Pulmonary artery endothelial cell (primary cell): ENCODE measurements at places on chromosomes 2 and 18.

DNA sequence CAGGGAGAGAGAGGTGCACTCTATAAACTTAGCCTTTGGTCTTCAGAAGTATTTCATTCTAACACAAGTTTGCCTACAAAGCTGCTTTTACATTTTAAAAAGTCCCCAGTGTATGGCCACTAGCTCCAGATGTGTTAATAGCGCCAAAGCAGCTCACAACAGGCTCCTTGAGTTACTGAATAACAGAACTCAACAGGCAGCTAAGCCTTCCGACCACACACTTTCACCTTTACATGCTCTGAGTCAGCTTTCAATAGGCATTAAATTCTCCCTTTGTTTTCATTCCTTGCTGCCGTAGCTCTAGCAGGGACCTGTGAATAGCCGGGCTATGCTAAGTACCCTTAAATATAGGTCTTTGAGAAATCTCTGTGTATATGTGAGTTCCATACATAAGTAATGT, 262.8 kb upstream of the PARD3B start:
- no peak for DNase-seq

DNA sequence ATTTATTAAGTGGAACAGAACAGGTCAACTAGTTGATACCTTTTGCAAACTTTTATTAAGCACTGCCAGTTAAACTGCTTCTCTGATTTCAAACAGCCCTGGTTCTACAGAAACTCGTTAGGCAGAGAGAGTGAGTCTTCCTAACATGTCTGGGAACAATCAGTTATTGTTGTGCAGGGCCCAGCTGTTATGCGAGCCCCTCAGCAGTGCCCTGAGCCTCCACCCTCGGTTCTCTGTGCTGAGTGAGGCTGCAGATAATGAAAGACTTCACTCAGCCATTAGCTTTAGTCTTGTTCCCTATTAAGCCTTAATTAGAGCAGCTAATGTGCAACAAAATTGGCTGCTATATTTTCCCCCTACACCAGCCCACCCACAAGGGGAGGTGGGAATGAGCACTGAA, 39.6 kb downstream of the KCTD18 start:
- no peak for DNase-seq

GRCh38 chr2:143852759-143853158, 667.2 kb downstream of the ZEB2 start:
- DNase-seq, result no peak

DNA sequence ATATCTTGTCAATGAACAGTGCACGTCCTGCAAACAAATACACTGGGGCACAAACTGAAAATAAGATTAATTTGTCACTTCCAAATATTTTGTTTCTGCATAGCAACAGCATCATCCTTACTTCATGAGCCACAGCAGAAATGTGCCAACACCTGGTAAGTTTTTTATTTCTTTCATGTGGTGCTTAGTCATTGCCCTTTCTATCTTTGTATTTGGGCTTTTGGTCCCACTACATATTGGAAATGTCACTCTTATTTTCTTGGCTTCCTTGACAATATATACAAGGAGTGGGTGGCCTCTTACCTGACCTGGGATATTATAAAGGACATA, 208.0 kb downstream of the RBM43 start:
- no peak for DNase-seq

DNA sequence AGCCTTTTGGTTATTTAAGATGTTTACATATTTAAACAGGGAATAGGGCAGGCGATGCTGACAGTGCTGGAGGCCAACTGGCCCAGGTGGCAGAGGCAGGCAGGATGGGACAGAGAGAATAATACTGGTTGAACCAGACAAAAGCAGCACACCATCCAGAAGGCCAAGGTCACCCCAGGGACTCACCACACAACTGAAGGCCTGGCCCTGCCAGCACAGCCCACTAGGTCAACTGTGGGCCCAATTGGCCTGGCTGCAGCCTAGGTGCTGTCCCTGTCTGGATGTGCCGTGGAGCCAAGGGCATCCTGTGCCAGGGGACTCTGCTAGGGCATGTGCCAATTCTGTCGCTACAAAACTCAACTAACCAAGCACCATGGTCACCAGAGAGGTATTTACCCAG, 69.2 kb downstream of the RNF152 start:
- no peak for DNase-seq

GRCh38 chr2:231940795-231941194, 14.6 kb upstream of the NPPC start:
- peak; percentile 27 for DNase-seq

- DNase-seq, result no peak
These were observed 109.7 kb upstream of the ARL5A start for GRCh38 chr2:151937966-151938365.

DNA sequence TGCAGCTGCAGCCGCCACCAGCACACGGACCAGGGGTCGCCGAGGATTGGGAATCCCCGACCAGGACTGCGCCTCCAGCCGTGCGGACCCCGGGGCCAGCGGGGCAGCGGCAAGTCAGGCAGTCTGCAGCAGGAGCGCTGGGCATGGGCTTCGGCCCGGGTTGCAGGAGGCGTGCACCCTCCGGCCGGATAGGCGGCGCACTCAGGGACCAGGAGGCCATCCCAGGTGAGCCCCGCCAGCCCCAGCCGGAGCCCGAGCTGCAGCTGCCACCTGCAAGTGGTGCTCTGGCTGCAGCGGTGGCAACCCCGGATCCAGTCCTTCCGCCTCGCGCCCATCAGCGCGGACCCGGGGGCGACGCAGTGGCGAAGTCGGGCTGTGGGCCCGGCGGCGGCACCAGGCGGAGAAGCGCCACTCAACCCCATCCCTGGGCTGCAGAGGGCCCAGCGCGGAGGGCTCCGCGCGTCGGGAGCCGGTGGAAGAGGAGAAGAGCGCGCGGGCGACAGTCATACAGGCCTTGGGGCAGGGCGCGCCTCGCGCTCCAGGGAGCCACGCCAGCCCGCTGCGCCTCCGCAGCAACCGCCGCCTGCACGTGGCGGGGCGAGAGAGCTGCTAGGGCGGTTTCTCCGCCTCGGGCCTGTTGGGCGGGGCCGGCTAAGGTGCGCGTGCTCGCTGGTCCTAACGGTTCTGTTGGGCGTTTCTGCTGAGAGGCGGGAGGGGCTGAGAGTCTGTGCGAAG, 73.8 kb downstream of the RPIA start:
- no peak for DNase-seq

GRCh38 chr2:219946529-219946928, 319.1 kb downstream of the SLC4A3 start:
- no peak for DNase-seq

- no peak for DNase-seq
These were observed 11.7 kb downstream of the BIN1 start for GRCh38 chr2:127095367-127095641.

DNA sequence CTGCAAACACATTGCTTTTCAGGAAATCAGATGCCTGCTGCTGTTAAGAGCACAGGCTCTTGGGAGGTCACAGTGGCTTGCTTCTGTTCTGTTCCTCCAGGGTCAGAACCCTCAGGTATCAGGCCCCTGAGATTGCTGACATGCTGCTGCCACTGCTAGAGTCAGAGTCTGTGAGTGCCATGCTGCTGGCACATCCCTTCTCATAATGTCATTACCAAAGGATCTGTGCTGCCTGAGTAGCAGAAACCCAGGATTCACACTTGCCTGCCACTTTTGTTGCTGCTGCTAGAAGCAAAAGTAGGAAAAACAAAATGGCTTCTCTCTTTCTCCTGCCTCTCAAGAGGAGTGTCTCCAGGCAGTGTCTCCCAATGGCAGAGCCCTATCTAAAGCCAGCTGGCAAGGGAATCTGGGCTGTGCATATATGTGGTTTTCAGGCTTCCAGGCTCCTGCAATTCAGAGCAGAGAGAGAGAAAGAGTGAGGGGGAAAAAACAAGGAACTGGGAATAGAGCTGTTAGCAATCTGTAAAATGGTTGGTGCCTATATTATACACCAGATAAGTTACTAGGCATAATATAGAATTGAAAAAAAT, 180.3 kb downstream of the MYCN start:
- no peak for DNase-seq

GRCh38 chr18:56460581-56460980, 177.8 kb downstream of the TXNL1 start:
- no peak for DNase-seq

DNA sequence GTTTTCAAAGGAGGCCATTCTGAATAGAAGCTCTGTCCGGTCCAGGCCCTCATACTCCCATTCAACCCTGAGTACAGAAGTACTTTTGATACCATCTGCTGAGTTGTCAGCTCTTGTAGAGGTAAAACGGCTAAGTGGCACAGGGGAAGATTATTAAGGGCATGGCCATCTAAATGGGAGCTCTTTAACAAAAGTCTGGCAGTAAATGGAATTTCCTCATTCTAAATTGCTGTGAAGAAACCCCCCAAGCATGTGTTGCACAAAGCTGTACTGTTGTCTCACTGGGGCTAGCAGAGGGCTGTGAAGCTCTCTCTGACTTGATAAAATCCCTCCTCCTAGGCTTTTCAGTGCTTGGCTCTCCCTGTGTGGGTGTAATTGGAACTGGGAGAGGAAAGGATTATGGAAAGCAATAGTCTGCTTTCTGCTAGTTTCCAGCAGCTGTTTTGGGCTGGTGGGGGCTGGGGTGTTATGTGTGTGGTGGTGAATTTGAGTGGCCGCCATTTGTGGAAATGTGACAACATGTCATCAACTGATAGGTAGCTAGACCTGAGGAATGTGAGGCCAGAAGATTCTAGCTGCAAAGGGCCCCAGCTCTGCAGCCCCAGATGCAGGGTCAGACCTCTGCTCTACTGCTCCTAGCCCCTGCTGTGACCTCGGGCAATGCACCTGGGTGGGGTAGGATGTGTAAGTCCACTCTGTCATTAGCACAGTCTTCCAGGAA, 65.1 kb downstream of the MAP4K4 start:
- DNase-seq, result no peak

DNA sequence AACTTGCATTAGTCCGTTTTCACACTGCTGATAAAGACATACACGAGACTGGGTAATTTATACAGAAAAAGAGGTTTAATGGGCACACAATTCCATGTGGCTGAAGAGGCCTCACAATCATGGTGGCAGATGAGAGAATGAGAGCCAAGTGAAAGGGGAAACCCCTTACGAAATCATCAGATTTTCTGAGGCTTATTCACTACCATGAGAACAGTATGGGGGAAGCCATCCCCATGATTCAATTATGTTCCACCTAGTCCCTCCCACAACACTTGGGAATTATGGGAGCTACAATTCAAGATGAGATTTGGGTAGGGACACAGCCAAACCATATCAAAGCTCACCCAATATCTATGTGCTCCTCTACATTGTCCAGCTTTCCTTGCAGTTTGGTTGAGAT, 16.0 kb upstream of the SERPINE2 start:
- no peak for DNase-seq

- DNase-seq, result no peak
These were observed 58.9 kb downstream of the CXCR4 start for GRCh38 chr2:136059036-136059472.

- DNase-seq, result no peak
These were observed 498.5 kb downstream of the EIPR1 start for GRCh38 chr2:2879071-2879470.

GRCh38 chr18:60935041-60935910, 398.0 kb upstream of the CDH20 start:
- no peak for DNase-seq

GRCh38 chr18:45663403-45664045, 48.2 kb downstream of the SLC14A2 start:
- DNase-seq, result no peak

- no peak for DNase-seq
These were observed 11.8 kb downstream of the FBLN7 start for GRCh38 chr2:112149866-112150435.

- DNase-seq, result no peak
These were observed 41.4 kb downstream of the IL1R2 start for GRCh38 chr2:102033031-102033749.

DNA sequence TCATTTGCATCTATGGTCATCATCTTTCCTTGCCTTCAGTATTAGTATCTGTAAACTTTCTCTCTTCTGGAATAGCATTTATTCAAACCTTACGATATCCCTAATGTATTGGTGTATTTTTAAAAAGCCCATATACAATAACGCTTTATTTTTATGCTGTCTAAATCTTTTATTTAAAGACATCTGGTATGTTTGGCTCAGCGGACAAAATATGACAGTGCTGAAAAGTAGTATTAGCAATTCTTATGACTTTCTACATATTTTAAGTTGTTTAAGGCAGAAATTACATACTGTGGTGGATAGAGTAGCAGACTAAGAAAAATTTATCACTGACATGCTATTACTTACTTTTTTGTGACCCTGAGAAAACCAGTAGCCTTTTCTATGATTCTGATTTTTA, 41.8 kb upstream of the SLC4A10 start:
- DNase-seq, result no peak

- DNase-seq, result no peak
These were observed 91.7 kb upstream of the MBOAT2 start for GRCh38 chr2:9095226-9095625.

GRCh38 chr2:5751873-5752482, 59.8 kb downstream of the SOX11 start:
- DNase-seq, result no peak

DNA sequence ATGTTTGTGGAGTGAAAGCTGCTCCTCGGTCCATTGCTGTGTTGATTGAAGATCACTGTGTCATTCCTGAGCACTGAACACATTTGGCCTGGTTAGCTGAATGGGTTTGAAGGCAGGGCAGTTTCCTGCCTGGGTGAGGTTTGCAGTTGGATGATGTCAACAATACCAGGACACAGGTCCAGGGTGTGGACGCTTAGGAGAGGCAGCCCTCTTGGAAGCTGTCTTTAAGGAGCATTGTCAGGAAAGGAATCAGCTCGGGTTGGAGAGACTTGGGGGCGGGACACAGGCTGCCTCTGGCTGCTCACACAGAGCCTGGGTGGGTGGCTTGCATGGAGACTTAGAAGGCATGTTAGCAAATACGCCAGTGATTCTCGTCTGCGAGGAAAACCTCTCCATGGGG, 237.7 kb downstream of the SEPTIN10 start:
- DNase-seq, result no peak

GRCh38 chr2:150160058-150160457, 327.4 kb downstream of the RND3 start:
- DNase-seq, result no peak

DNA sequence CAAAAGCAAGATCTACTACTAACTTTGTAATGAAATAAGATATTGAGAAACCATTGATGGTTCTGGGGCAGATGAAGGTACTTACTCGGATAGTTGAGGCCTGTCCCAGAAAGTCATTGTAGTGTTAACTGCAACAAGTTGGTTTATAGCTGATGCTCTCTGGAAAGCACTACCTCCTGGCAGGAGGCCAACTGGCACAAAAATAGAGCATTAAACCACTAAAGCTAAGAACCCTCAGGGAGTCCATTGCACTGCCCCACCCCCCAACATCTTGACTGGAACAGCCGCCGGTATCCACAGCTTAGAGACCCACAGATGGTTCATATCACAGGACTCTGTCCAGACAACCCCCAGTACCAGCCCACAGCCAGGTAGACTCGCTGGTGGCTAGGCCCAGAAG, 552.5 kb upstream of the CRIM1 start:
- DNase-seq, result no peak

- no peak for DNase-seq
These were observed 52.9 kb downstream of the REL start for GRCh38 chr2:60934165-60934722.

- DNase-seq, result no peak
These were observed 131.9 kb downstream of the MEIS1 start for GRCh38 chr2:66566726-66567399.

DNA sequence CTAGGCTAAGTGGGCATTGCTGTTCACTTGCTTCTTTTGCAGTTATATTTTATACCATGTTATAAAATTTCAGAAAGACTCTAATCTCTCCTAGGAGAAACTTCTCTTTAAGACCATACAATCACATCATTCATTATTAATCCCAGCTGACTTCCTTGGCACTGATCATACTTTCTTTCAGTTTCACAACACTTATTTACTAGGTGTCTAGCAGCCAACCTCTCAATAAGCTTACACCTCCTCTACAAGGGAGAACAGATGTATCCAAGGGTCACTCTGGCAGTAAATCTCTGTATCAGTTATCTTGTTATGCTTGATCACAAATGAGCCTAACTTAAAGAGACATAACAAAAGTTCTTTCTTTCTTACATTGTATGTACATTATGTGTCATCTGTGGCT, 69.8 kb upstream of the EPB41L5 start:
- DNase-seq, result no peak
